CD8-positive, alpha-beta memory T cell (primary cell): ENCODE measurements at places on chromosomes 16 and 17. TPM values are rescaled to one million over a fixed set of nuclear protein-coding genes. Genes with fewer than 3 reads are reported as not detected.

CCDC144A gene
- 1.2 TPM for total RNA-seq

UMOD gene
- not detected for total RNA-seq

PERCC1 gene
- 0.33 TPM for total RNA-seq

DNA sequence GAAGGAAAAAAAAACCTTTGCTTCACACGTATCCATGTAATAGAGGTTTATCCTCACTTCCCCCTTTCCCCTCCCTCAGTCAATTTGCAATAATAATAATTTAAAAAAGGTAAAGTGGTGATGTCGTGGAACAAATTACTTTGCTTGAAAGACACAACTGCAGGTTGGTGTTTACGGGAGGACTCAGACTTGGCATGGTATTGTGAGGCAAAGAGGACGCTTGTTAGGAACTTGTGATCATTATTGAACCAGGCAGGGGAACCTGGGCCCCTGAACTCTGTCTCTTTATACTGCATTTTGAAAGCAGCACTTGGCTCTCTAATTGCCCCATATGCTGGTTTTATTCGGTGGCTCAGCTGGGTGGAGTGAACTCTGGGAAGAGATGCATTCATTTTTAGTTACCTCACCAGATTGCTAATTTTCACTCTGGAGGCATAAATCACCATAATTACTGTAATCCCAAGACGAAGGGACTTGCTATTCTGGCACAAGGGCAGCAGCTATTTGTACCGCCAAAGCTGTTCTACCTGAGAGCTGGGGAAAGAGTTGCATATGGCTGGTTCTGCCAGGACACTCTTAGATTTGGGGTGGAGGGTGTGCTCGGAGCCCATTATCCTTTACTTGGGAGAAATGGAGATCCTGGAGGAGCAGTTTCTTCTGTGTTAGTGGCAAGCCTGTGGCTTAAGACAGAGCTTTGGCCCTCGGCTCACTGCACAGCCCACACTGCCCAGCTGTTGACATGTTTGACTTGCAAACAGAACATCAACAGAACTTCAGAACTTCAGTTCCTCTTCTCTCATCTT is 5.7 kb upstream of the DHX8 start:
- peaks cover 1% of the 10 kb centered on the region for H3K4me1 ChIP-seq
- H3K27ac ChIP-seq, result no peak overlapping the region
- DNase-seq, result no peak
- no peak overlapping the region for H3K4me3 ChIP-seq

CA7 gene
- not detected for total RNA-seq

- no peaks in the 10 kb centered on the region for H3K27me3 ChIP-seq
- DNase-seq, result no peak
- peaks cover 28% of the 10 kb centered on the region for H3K36me3 ChIP-seq
- peak overlapping the region; percentile 72 for H3K27ac ChIP-seq
- peak overlapping the region; percentile 88 for H3K4me3 ChIP-seq
These were observed 1.6 kb downstream of the LAT start for GRCh38 chr16:28986492-28986891.

- no peak overlapping the region for H3K4me3 ChIP-seq
- H3K27me3 ChIP-seq, result no peaks in the 10 kb centered on the region
- no peaks in the 10 kb centered on the region for H3K4me1 ChIP-seq
- no peak overlapping the region for H3K27ac ChIP-seq
- no peaks in the 10 kb centered on the region for H3K36me3 ChIP-seq
- DNase-seq, result no peak
These were observed 110.8 kb upstream of the DNAH9 start for GRCh38 chr17:11487469-11487868.

DNA sequence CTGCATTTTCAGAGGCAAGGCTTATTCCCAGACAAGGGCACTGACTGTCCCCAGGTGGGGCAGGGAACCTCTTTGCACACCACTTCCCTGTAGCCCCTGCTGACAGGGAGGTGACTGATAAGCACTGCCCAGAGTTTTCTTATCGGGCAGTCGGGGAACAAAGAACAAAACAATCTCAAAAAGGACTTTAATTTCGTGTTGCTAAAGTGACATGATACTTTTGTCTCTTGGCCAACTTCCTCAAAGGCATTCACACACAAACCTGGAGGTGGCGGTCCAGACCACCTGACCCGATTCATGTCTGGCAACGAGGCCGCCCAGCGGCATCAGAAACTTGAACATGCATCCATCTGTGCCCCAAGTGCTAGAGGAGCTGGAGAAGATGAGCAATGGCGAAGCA is 28.9 kb downstream of the ZDHHC7 start:
- H3K4me3 ChIP-seq, result no peak overlapping the region
- peaks cover 31% of the 10 kb centered on the region for H3K36me3 ChIP-seq
- H3K27me3 ChIP-seq, result no peaks in the 10 kb centered on the region
- no peaks in the 10 kb centered on the region for H3K4me1 ChIP-seq
- H3K27ac ChIP-seq, result no peak overlapping the region

- DNase-seq, result no peak
- no peaks in the 10 kb centered on the region for H3K36me3 ChIP-seq
- peak overlapping the region; percentile 18 for H3K4me3 ChIP-seq
These were observed 53.8 kb upstream of the SLC25A19 start for GRCh38 chr17:75342996-75343395.

GRCh38 chr17:44502598-44503146 is 534 bp downstream of the GPATCH8 start:
- peak overlapping the region; percentile 90 for H3K27ac ChIP-seq
- no peak for DNase-seq
- H3K4me1 ChIP-seq, result peaks cover 50% of the 10 kb centered on the region
- H3K36me3 ChIP-seq, result no peaks in the 10 kb centered on the region
- peak overlapping the region; percentile 97 for H3K4me3 ChIP-seq

DNA sequence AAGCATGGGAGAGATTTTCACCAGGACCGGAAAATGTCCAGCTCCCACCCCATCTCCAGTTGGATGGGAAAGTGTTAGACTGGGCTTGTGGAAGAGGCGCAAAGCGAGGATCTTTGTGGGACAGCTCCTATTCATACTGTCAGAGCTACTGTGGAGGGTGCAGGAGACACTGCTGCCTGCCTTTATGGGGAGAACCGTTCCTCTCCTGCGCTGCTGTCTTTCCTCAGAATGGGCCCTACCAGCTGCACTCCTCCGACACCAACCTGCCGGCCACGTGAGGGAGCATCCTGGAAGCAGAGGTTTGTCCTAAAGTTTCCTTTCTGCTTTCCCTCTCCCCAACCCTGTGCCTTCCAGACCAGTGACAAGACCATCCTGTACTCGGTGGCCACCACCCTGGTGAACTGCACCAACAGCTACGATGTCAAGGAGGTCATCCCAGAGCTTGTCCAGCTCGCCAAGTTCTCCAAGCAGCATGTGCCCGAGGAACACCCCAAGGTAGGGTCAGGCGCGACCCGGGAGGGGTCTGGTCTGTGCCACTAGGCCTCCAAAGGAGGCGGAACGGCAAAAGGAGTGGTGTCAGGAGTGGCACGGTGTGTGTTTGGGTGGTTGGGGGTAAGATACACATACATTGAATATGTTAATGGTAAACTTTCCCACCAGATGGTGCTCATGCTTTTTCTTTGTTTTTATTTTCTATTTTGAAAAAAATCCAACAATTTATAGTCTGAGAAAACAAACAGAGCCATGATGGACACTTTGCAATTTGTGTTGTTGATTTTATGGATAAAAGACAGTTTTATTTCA is 23.0 kb downstream of the SLC35G3 start:
- no peaks in the 10 kb centered on the region for H3K27me3 ChIP-seq
- no peaks in the 10 kb centered on the region for H3K36me3 ChIP-seq
- peak; percentile 63 for DNase-seq
- no peak overlapping the region for H3K27ac ChIP-seq
- H3K4me1 ChIP-seq, result peaks cover 39% of the 10 kb centered on the region

DNA sequence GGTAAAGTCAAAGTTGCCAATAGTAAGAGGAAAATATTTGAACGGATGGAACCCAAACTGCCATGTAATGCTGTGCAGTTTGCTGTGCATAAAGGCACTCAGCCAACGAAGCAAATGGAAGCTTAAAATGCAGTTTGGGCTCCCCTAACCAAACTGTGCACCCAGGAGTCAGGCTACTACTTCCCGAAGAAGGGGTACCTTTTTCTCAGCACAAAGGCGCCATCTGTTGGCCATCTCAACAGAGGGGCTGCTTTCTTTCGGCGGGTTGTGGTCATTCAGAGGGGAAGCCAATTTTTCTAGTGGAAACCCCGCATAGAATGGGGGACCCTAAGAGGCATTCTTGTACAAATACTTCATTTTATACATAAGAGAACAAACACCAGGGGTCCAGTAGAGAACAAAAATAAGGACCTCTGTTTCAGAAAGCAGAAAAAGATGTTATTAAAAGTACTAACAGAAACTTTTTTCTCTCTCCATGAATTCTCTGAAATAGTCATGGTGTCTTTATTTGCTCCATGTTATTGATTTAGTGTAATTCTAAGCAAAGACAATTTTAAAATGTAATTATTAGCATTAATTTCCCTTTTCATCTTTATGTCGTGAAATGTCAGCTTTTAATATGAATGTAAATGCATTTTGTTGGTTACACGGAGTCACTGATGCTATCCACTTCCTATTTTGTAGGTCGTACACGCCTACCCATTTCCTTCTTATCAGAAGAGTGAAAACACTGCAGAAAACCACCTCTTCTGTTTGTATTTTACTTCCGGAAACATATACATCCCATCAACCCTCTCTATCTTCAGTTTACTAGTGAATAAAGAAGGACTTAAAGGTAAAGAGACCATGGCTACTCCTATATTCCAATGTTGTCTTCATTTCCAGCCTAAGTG is 453.3 kb downstream of the KCNJ2 start:
- no peaks in the 10 kb centered on the region for H3K36me3 ChIP-seq
- H3K27ac ChIP-seq, result no peak overlapping the region

PFAS gene
- 167 TPM for total RNA-seq

GRCh38 chr17:80984749-80985148 is 6.9 kb upstream of the CHMP6 start:
- H3K27ac ChIP-seq, result no peak overlapping the region
- H3K4me3 ChIP-seq, result no peak overlapping the region
- H3K36me3 ChIP-seq, result no peaks in the 10 kb centered on the region

GRAP gene
- 7.9 TPM for total RNA-seq

DNA sequence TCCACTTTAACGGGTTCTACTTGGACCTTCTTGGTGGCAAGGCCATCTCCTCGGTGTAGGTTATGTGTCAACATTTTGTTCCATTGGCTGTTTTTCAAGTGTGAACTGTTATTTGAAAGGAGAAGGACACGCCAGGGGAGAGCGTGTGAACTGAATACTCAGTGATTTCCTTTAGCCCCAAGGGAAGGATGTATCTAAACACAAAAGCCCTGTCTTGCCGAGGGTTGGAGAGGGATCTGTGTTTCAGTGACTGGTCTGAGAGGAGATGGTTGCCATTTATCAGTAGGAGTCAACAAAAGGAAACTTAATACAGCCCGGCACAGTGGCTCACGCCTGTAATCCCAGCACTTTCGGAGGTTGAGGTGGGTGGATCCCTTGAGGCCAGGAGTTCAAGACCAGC is 50.0 kb downstream of the USP10 start:
- H3K27ac ChIP-seq, result no peak overlapping the region
- H3K27me3 ChIP-seq, result no peaks in the 10 kb centered on the region
- DNase-seq, result no peak
- H3K4me3 ChIP-seq, result no peak overlapping the region
- H3K36me3 ChIP-seq, result peaks cover 14% of the 10 kb centered on the region
